ENCODE measurements at places on chromosomes 3 and 15.

GRCh38 chr15:48371550-48371949, 40.3 kb downstream of the DUT start:
- no peak for DNase-seq

GRCh38 chr3:31189971-31190370, 295.5 kb upstream of the GADL1 start:
- no peak for DNase-seq

DNA sequence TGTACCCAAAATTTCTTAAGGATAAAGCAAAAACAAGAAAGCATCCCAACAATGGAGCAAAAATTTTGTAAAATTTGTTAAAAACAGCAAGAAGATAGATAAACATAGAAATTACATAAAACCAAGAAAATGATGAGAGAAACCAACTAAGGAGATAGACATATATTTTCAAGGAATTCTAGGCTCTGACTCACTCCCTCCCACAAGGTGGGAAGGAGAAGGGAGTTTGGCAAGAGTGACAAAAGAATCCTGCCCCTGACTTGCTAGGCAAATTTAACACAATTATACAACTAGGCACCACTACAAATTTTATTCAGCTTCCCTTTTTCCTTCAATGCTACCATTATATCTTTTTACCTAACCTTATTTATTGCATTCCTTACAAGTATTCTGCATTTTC, 70.9 kb downstream of the MYO9A start:
- DNase-seq: no peak

DNA sequence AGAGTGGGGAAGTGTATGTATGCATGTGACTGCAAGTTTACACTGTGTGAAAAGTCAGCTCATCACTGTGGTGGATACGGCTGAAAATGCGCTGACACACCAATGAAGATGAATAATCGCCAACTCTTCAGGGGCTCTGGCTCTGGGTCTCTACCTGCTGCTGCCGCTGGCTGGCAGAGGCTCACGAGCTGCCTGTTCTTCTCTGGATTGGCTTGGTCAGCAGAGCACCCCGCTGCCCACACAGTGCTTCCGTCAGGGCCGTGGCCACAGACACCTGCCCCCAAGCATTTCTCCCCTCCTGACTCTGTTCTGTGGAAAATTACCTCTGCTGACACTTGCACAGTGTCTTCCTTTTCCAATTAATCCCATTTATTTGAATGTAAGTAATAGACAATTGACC, 215.5 kb downstream of the GAP43 start:
- no peak for DNase-seq

DNA sequence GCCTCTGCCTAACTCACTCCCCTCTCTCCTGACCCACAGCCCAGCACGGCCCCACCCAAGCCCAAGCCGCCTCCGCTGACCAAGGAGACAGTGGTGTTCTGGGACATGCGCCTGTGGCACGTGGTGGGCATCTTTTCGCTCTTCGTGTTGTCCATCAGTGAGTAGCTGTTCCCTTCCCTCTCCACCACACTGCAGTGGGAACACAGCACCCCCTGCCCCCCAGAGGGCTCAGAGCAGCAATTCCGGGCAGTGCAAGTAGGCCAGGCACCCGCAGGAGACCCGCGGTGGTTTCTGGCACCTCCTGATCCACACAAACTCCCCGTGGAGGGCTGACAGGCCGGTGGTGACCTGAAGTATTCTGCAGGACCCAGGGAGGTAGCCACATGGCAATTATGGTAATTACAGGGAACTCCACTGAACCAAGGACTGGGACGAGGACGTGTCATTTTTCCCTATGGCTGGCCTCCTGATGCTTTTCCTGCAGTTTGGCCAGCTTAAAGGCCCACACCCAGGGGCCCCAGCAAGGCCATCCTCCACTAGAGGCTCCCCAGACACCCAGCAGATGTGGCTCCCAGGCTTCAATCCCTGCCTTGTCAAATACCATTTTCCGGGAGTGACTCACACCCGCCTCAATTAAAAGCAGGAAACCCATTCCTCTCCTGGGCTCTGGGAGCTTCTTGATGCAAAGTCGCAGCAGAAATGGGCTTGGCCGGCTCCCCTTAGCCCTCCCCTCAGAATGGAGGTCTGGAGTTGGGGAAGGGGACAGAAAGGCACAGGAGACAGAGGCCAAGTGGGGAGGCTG, 4.8 kb downstream of the TMIE start:
- no peak for DNase-seq

DNA sequence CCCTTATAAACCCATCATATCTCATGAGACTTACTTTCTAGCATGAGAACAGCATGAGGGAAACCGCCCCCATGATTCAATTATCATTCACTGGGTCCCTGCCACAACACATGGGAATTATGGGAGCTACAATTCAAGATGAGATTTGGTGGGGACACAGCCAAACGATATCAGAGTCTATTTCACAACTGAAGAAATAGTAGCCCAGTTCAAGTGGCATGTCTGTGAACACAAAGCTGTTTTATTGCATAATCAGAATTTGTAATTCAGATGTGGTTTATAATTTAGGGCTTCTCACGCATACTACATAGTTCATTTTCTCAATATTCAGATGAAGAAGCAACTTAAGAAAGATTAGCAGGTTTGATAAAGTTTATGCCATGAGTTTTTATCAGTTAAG, 1188.0 kb upstream of the ALCAM start:
- DNase-seq: no peak

DNA sequence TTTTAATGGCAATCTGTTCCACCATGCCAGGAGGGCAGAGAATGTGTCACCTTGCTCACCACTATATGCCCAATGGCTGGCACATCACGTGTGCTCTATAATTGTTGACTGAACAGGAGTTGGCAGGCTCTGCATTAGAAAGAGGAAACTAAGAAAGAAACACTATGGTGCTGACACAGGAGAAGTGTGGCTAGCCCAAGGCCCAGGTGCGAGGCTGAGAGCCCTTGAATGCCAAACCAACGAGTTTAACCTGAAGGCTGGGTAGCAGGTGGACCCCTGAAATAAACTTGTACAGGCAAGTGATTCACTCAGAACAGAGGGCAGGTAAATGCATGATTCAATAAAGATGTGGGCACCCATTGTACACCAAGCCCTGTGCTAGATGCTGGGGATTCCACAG, 2.4 kb downstream of the CHCHD4 start:
- no peak for DNase-seq

DNA sequence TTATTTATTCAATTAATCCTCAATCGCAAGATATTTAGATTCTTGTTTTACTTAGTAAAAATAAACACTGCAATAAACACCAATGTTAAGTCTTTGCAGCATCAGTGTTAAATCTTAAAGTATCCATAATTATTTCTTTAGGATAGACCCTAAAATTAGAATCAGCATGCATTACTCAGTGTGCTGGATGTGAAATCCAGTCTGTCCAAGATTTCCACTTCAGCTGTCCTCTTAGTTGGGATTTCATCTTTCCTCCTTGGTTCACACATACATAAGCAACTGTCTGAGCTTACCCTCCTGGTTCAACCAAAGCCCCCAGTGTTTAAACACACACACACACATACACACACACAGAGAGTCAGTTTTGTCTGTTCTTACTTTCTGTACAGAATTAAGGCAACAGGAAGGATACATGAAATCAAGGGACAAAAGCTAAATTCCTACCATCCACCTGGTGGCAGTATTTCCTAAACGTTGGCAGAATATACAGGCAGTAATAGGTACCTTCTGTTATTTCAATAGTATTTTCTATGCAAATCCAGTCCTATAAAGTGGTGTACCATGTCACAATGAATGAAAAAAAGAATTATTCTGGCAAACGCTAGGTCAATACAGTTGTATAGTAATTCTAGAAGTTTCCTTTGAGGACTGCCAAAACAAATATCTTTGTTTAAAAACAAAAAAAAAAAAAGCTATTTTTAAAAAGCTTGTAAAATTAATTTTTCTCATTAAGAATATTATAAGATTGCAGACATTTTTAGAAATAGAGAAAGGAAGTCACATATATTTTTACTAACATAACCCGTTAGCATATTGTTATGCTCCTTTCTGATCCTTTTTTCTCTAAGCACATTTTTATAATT, 27.3 kb upstream of the DMXL2 start:
- no peak for DNase-seq

GRCh38 chr15:67067930-67068551, 2.6 kb downstream of the SMAD3 start:
- DNase-seq: no peak

- no peak for DNase-seq
Measured at GRCh38 chr3:193768070-193768394, 175.0 kb downstream of the OPA1 start.

- DNase-seq: no peak
Measured at GRCh38 chr15:87470923-87471322, 785.6 kb downstream of the NTRK3 start.

GRCh38 chr15:73028831-73029451, 23.3 kb upstream of the NEO1 start:
- DNase-seq: no peak

- DNase-seq: no peak
Measured at GRCh38 chr3:23815879-23816278, 10.1 kb downstream of the UBE2E1 start.

- no peak for DNase-seq
Measured at GRCh38 chr3:78801926-78802561, 965.8 kb downstream of the ROBO1 start.

GRCh38 chr15:77067691-77068367, 3.1 kb downstream of the TSPAN3 start:
- DNase-seq: no peak

DNA sequence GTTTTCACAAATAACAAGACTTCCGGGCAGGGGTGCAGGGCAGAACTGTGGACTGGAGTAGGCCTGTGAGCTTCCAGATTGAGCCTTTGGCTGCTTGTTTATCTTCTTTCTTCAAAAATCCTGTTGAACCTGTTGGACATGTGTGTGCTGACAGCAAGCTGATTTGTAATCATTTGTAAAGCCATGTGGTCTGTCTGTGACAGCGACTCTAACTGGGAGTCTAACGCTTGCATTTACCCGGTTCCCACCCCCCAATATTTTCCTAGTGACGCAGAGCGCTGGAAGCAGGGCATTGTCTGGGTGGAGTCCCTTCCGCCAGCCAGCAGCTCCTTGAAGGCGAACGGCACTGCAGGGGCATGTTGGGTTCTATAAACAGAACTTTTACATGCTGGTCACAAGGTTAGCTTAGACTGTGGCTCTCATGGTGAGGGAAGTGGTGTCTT, 85.7 kb upstream of the MYZAP start:
- DNase-seq: no peak

DNA sequence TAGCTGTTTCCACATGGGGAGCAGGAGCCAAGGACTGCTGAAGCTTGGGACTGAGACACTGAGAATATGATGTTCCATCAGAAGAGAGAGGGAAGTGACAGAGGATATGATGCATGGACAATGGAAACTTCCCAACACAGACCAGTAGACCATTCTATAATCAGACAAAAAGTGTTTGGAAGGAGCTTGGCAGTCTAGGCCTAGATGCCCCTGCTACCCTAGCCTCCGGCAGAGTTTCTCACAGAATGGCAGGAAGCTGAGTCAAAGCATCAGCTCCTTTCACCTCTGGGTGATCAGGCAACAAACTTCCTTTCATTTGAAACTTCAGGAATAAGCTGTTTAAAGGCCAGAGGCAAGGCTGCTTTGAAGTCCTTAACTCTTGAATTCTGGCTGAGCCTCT, 222.0 kb downstream of the NEK10 start:
- no peak for DNase-seq

GRCh38 chr3:170899455-170899854, 9.0 kb downstream of the EIF5A2 start:
- DNase-seq: no peak

DNA sequence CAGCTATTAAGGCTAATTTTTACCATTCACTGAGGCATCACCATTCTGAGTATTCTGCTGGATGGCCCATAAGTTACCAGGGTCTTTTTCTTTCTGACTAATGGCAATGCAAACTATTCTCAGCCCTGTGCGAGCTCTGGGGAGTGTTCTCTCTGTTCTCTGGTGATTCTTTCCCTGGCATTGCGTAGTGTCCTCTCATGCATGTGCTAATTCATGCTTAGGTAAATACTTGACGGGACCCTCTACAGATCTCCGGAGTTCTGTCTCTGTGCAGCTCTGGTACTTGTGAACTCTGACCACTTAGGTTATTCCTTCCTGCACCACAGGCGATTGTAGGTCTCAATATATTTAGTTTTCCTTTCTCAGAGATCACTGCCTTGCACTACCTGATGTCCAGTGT, 34.8 kb downstream of the UBE2E1 start:
- DNase-seq: no peak

DNA sequence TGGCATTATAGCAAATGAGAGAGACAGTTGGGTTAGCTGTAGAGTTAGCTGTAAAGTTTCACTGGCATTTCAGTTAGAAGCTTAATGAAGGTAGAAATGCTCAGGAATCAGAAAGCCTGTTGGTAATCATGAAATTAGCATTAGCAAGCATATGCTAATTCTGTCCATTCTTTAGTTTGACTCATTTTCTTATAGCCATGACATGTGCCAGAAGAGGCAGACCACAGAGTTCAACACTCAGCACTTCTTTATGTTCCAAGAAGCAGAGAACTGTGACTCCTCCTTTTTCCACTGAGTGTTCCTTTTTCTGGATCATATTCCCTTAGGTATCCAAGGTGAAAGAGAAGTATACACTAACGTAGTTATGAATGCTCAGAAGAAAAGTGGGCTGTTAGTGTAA, 276.2 kb upstream of the SGO1 start:
- no peak for DNase-seq

DNA sequence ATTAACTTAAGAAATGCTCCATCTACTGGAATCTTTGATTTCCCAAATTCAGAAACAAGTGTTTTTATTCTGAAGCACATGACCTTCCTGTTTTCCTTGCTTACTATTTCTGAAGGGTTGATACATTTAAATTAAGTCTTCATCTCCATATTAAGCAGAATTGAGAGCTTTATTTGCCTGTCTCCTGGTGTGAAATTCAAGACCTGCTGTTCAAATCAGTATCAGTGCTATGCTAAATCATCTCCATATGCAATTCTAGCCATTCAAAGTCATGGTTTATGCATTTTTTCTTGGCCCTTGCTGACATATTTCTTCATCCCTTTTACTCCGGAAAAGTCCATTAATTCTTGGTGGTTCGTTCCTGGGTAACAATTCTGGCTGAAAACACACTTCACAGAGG, 195.4 kb downstream of the ATP8B4 start:
- DNase-seq: no peak

GRCh38 chr3:57896691-57897090, 111.5 kb upstream of the FLNB start:
- no peak for DNase-seq

GRCh38 chr3:25537516-25537915, 109.5 kb downstream of the RARB start:
- no peak for DNase-seq

- no peak for DNase-seq
Measured at GRCh38 chr3:106056931-106057330, 188.1 kb upstream of the CBLB start.

- DNase-seq: no peak
Measured at GRCh38 chr3:81793410-81793809, 32.0 kb upstream of the GBE1 start.

- no peak for DNase-seq
Measured at GRCh38 chr3:37072892-37073291, 79.6 kb downstream of the MLH1 start.

- DNase-seq: no peak
Measured at GRCh38 chr15:29674661-29675533, 147.4 kb downstream of the TJP1 start.

GRCh38 chr15:66389098-66389858, 2.6 kb downstream of the MAP2K1 start:
- no peak for DNase-seq

- no peak for DNase-seq
Measured at GRCh38 chr15:42385980-42386700, 26.8 kb downstream of the CAPN3 start.

Data from amygdala (tissue), 56 donors.